CD8-positive, alpha-beta memory T cell (primary cell): ENCODE measurements at places on chromosomes 13 and 19.

- peak; percentile 77 for DNase-seq
Measured at GRCh38 chr19:4914736-4915501, 5.6 kb downstream of the UHRF1 start.

DNA sequence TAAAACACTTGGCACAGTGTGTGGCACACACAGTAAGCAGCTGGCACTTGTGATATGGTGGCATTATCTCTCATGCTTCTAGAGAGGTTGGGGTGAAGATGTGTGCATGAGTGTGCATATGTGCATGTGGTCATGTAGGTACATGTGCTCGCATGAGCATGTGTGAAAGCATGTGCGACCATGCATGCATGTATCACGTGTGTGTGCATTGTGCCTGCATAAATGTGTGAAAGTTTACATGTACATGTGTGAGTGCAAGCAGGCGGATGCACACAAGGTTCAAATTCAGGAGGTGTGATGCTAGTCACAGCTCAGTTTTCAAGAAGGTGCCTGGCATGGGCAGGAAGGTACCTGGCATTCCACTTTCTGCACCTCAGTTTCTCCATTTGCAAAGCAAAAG, 59.0 kb upstream of the UQCRFS1 start:
- no peak for DNase-seq

- peak; percentile 74 for DNase-seq
Measured at GRCh38 chr19:4089400-4089908, 22.8 kb upstream of the ZBTB7A start.

DNA sequence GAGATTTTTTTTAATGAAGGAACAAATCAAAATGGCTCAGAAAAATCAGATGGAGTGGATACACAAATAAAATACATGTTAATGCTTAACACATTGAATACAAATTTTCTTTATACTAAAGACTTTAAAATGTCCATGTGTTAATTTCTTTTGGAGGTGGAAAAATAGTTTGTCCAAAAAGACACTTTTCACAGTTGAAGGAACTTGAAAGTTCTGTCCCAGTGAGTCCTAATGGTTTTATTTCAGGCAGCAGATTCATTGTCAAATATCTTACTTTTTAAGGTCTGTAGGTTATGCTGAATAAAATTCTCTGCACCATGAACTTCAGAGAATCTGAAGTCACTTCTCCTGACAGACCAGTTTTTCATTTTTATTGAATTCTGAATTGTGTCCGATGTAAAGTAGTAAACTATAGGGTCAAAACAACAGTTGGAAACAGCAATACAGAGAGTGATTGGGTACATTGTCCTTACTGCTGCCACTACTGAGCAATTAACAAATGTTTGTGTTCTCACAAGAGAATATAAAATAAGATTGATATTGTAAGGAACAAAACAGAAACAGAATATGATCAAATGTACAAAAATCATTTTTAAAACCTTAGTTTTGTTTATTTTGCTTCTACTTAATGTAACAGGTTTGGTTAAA, 1.6 kb downstream of the LPAR6 start:
- no peak for DNase-seq

DNA sequence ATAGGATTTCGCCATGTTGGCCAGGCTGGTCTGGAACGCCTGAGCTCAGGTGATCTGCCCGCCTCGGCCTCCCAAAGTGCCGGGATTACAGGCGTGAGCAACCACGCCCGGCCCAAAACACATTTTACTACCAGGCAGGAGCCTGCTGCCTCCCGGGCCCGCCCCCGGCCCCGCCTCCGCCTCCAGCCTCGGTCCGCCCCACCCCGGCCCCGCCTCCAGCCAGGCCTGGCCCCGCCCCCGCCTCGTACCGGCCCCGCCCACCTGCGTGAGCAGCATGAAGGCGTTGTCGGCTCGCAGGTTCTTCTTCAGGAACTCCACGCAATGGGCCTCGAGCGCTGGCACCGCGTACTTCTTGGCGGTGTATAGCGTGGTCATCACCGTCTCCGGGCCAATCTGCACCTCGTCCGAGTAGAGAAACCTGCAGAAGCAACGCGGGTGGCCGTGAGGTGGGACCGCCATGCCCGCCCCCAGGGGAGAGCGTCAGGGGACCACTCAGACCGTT, 22.7 kb downstream of the BTBD2 start:
- DNase-seq, result no peak

DNA sequence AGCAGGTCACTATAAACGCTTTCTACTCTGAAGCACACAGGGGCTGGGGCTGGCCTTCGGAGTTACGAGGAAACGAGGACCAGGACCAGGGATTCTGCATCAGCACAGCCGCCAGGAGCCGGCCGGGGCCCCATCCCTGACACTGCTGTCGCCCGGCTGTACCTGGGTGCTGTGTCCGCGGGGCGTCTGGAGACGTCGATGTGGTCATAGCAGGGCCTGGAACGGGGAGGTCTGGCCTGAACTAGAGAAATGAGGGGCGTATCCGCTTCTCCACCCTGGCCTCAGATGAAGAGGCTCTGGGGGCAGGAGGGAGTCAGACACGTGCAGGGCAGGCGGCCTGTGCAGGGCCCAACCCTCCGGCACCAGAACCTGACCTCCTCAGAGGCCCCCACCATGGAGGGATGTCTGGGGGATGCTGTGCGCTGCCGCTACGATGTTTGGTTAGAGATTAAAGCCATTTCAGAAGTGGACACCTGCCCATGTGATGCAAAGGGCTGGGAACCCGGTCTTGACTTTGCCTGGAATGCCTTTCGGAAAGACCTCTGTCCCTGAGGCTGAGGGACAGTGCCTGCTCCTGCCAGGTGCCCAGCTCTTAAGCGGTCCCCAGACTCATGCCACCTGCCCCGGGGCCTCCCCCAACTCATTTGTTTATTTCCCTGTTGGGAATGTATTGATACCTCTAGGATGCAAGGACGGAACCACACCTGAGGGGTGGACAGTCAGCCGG, 21.4 kb downstream of the GAS6 start:
- DNase-seq, result no peak

DNA sequence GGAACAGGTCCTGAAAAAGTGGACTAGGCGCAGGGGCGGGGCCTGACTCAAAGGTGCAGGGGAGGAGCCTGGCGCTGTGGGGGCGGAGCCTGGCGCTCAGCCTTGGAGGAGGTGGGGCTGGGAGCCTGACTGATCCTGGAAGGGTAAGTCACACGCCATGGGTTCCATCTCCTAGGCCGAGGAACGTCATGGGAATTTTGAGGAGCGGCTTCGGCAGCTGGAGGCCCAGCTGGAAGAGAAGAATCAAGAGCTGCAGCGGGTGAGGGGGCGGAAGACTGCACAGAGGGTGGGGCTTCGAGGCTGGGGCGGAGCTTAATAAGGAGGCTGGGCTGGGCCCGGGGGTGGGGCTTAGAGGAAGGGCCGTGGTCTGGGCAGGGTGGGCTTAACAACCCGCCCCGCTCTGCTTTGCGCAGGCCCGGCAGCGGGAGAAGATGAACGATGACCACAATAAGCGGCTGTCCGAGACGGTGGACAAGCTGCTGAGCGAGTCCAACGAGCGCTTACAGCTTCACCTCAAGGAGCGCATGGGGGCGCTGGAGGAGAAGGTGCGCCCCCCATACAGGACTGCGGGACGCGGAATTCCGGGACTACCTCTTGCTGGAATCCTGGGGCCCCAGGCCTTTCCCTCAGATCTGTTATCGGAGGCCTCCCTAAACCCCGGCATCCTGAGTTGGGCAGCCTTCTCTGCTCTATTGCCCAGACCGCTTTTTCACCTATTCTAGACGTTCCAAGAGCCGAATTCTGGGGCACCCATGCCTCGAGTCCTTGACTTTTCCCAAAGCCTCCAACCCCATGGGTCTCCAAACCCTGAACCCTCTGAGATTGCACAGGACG, 14.5 kb downstream of the PPFIA3 start:
- peak; percentile 30 for DNase-seq

DNA sequence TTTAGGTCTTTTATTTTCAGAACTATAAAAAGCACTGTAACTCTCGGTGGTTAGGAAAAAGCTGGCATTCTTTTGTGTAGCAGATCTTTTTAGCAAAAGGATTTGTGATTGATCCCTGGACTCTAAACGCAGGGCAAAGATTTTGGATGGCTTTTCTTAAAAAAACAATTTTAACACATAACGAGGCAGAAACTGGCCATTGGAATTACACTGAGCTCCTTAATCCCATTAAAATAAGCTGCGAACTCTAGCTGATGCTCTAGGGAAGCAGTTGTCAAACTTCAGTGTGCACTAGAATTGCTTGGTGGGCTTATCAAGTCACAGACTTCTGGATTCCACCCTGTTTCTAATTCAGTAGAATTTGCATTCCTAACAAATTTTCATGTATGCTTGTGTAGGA, 33.8 kb upstream of the NDFIP2 start:
- no peak for DNase-seq

DNA sequence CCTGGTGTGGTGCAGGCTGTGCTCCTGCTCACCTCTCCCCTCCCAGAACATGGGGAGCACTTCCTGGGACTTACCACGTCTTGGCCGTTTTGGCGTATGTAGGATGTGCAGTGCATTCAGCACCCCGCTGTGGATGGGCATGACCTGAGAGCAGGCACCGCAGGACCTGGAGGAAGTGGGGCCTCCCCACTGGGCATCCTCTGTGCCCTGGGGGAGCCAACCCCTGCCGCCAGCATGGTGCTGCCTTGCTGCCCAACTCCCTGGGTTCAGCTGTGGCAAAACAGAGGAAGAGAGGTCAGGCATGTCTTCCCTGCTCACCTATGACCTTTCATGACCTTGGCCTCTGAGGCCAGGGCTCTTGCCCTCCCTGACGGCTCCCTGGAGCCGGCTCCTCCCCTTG, 103.5 kb downstream of the RAB20 start:
- DNase-seq, result no peak

DNA sequence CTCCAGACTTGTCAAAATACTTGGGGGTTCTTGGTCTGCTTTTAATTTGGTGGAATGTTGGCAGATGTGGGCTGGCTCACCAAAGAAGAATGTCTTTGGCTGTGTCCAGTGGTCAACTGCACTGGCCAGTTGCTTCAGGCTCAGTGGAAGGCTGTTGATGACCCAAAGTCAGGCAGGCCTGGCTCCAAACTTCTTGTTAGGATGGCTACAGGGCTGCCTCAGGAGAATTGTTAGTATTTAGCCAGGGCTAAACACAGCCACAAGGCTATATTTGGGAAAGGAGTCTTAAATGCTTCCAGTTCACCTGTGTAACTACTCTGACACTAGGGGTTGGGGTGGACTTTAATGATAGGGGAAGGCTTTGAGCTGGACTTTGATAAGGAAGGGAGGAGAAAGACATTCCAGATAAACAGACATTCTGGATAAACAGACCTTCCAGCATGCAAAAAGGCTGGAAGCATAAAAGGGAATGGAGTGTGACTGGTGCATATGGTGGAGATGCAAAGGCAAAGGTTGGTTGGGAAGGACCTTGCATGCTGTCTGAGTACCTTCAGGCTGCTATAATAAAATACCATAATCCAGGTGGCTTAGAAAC, 116.8 kb downstream of the FOXO1 start:
- DNase-seq, result no peak

- DNase-seq, result no peak
Measured at GRCh38 chr19:48283908-48284307, 14.0 kb downstream of the ZNF114 start.

- DNase-seq, result no peak
Measured at GRCh38 chr13:95382411-95382810, 81.2 kb upstream of the ABCC4 start.

GRCh38 chr19:14567079-14567478, 4.8 kb downstream of the NDUFB7 start:
- no peak for DNase-seq

DNA sequence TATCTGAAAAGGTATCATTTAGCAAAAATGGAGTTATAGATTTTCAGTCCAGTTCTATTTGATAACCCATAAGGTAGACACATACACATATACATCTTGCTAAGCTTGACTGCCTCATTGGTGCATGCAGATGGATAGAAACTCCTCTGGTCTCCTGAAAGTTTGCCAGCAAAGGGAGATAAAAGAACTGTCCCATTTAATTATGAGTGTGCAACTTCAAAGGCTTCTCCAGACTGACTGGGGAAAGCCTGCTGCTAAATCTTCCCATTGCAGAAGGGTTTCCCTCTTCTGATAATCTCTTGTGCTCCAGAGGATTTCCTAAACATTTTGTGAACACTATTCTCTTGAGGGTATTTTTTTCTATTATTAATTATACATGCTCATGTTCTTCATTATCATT, 131.9 kb downstream of the ITGBL1 start:
- no peak for DNase-seq

DNA sequence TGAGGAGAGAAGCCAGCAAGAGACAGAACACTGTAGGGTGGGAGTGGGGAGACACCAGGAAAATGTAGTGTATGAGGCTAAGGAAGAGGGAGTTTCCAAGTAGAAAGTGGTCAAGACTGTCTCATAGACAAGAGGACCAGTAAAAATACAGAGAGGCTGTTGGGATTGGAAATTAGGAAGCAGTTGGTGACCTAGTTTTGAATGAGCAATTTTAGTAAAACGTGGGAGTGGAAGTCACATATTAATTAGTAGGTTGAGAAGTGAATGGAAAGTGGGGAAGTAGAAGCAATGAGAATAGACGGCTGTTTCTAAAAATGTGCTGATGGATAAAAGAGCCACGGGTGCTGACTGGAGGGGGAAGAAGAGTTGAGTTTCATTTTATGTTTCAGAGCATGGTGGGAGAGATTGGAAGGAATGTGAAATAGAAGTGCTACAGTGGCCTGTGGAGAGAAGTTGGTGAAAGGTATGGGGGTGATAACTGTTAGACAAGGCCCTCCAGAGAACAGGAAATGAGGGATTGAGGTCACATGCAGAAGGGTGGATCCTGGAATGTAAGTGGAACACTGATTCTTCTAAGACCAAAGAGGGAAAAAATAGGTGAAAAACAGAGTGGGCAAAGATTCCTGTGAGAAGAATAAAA, 247.3 kb downstream of the MTUS2 start:
- no peak for DNase-seq

DNA sequence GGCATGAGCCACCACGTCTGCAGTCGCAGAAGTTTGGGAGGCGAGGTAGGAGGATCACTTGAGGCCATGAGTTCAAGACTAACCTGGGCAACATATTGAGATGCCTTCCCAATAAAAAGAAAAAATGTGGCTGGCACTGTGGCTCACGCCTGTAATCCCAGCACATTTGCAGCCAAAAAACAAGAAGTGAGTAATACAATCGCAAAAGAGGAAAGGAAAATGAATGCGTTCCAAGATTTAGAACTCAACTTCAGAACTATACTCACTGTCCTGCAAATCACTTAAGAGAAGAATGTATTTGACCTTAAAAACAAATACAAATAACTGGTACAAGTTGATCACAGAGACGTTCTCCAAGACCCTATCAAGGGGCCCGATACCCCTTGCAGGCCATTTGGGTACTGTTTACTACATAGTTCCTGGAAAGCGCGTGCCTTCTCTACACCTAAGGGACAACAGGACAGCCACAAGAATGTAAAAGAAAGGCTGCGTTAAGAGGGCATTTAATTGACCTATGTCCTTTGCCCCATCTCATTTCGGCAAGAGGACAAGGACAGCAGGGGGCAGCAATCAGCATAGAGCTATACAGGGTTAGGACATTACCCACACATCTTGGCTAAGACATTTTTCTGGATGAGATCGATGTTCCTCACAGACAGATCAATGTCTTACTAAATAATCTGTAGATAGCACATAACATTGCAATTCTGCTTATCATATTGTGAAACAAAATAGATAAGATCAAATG, 41.3 kb downstream of the FLT3 start:
- peak; percentile 4 for DNase-seq
